ENCODE measurements at places on chromosomes 4 and X.

DNA sequence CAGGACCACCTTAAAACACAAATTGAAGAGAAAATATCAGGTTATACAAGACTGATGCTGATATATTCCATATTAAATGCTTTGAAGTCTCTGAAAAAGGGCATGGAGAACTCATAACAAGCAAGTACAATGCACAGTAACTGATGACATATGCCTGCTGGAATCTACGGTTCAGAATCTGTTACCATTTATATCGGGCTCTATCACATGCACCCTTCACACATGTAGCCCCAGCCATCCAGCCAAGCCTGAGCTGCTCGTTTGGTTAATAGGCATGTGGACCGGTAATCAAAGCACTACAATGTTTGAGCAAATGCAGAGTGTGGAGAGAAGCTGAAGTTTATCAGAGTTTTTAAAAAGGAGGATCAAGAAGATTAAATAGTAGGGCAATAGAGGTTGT lies 11.8 kb downstream of the COMMD8 start:
- no peak for DNase-seq
- H3K27me3 ChIP-seq: no peaks in the 10 kb centered on the region
- H3K4me3 ChIP-seq: no peak overlapping the region
- no peaks in the 10 kb centered on the region for H3K4me1 ChIP-seq

- DNase-seq: no peak
- H3K27ac ChIP-seq: no peak overlapping the region
- H3K4me1 ChIP-seq: no peaks in the 10 kb centered on the region
- no peaks in the 10 kb centered on the region for H3K27me3 ChIP-seq
- H3K4me3 ChIP-seq: no peak overlapping the region
Measured at GRCh38 chrX:30302956-30303355, 6.2 kb downstream of the NR0B1 start.

- no peak overlapping the region for H3K27ac ChIP-seq
- no peaks in the 10 kb centered on the region for H3K27me3 ChIP-seq
- H3K4me1 ChIP-seq: no peaks in the 10 kb centered on the region
- no peaks in the 10 kb centered on the region for H3K36me3 ChIP-seq
- DNase-seq: no peak
Measured at GRCh38 chr4:162727232-162727631, 439.5 kb downstream of the NAF1 start.

DNA sequence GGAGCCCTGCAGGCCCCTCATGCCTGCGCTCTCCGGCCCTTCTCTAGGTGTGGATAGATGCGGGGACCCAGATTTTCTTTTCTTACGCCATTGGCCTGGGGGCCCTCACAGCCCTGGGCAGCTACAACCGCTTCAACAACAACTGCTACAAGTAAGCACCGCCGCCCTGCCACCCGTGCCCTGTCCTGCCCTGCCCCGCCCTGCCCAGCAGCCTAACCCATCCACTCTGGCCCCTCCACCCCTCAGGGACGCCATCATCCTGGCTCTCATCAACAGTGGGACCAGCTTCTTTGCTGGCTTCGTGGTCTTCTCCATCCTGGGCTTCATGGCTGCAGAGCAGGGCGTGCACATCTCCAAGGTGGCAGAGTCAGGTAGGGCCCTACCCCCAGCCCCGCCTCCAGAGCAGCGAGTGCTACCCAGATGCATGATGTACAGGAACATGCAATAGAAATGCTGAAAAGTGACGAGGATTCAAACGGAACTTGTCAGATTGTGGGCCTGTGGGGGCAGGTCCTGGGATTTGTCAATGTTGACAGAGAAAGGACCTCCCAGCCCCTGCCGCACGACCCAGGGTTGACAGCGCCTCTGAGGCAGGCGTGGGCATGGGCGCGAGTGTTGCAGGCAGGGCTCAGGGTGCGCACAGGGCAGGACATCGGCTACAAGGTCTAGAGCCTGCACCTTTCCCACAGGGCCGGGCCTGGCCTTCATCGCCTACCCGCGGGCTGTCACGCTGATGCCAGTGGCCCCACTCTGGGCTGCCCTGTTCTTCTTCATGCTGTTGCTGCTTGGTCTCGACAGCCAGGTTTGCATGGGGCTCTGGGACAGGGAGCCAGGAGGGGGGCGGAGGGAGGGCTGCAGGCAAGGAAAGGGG lies 5.7 kb downstream of the SLC6A8 start:
- H3K27me3 ChIP-seq: no peaks in the 10 kb centered on the region
- peaks cover 4% of the 10 kb centered on the region for H3K36me3 ChIP-seq
- DNase-seq: no peak
- H3K4me1 ChIP-seq: no peaks in the 10 kb centered on the region
- no peak overlapping the region for H3K4me3 ChIP-seq
- no peak overlapping the region for H3K27ac ChIP-seq

- no peaks in the 10 kb centered on the region for H3K4me1 ChIP-seq
- no peak for DNase-seq
- no peak overlapping the region for H3K27ac ChIP-seq
- H3K4me3 ChIP-seq: no peak overlapping the region
Measured at GRCh38 chr4:19623866-19624265, 627.8 kb upstream of the SLIT2 start.

- no peaks in the 10 kb centered on the region for H3K4me1 ChIP-seq
- no peak for DNase-seq
- H3K36me3 ChIP-seq: no peaks in the 10 kb centered on the region
Measured at GRCh38 chr4:44931720-44932119, 205.4 kb upstream of the GNPDA2 start.

DNA sequence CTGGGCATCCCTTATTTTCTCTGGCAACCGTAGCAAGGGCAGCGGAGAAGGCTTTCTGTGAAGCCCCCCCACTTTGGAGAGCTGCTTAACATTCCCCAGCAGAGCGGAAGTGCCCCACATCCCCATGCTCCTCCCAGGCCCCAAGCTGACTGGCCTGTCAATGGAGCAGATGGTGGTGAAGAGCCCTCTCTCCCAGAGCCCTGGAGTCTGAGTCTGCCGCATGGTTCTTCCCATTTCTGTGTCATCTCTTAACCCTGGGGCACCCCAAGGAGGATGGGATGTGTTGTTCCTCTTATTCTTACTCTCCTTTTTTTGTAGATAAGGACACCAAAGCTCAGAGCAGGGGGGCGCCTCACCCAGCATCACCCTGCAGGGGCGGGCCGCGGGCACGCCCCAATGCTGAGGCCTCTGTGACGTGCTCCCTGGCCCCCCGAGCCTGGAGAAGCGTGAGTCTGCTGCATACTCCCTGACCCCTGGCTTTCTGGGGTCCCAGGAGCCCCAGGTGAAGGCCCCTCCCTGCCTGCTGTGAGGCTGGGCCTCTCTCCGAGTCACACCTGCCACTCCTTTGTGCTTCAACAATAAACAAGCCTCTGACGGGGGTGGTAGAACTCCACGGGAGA lies 35.9 kb downstream of the ADRA2C start:
- H3K27me3 ChIP-seq: no peaks in the 10 kb centered on the region
- no peaks in the 10 kb centered on the region for H3K36me3 ChIP-seq
- H3K4me3 ChIP-seq: no peak overlapping the region

- H3K4me1 ChIP-seq: no peaks in the 10 kb centered on the region
- no peak overlapping the region for H3K4me3 ChIP-seq
- no peaks in the 10 kb centered on the region for H3K36me3 ChIP-seq
- DNase-seq: no peak
Measured at GRCh38 chrX:123274796-123275195, 90.7 kb downstream of the GRIA3 start.

DNA sequence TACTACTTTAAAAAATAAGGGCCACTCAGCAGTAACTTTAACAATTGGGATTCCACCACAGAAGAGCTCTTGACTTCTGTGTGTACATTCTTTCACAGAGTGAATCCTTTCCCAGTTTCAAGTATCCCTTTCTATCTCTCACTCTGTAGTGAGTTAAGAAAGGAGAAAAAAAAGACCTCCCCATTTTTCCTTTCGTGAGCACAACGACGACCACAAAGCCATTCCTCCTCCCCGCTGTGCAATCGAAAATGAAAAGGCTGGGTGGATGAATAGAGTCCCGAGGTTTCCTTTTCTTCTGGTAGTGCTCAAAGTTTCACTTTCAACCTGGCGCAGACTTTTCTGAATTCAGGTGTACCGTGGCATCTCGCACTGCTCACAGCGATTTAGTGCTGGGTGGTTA lies 58.0 kb downstream of the TAB3 start:
- no peak overlapping the region for H3K27ac ChIP-seq
- no peaks in the 10 kb centered on the region for H3K4me1 ChIP-seq
- no peak overlapping the region for H3K4me3 ChIP-seq
- H3K36me3 ChIP-seq: peaks cover 8% of the 10 kb centered on the region

GRCh38 chrX:97494756-97495372 lies 611.2 kb downstream of the RPA4 start:
- H3K4me3 ChIP-seq: no peak overlapping the region
- DNase-seq: no peak
- H3K27ac ChIP-seq: no peak overlapping the region
- no peaks in the 10 kb centered on the region for H3K4me1 ChIP-seq

DNA sequence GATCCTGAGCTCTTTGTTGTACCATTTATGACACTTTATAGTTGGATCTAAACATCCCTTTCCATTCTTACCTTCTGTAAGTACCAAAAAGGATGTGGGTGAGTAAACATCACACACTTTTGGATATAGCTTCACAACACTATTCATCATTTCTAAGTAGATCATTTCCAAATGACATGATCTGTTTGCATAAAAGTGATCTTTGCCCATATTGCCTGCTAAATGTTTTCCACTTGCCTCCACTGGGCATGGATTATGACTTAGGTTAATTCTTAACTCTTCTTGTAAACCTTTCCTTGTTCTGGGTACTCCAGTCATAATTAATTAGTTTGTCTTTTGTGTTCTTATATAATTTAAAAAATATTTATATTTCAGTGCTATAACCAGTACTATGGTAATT lies 244.9 kb upstream of the AGA start:
- H3K36me3 ChIP-seq: no peaks in the 10 kb centered on the region
- DNase-seq: no peak
- H3K4me1 ChIP-seq: no peaks in the 10 kb centered on the region
- H3K27me3 ChIP-seq: no peaks in the 10 kb centered on the region

- H3K36me3 ChIP-seq: no peaks in the 10 kb centered on the region
- H3K4me3 ChIP-seq: no peak overlapping the region
- H3K27me3 ChIP-seq: no peaks in the 10 kb centered on the region
- no peak overlapping the region for H3K27ac ChIP-seq
- DNase-seq: no peak
Measured at GRCh38 chr4:123709336-123709735, 312.7 kb downstream of the SPRY1 start.

DNA sequence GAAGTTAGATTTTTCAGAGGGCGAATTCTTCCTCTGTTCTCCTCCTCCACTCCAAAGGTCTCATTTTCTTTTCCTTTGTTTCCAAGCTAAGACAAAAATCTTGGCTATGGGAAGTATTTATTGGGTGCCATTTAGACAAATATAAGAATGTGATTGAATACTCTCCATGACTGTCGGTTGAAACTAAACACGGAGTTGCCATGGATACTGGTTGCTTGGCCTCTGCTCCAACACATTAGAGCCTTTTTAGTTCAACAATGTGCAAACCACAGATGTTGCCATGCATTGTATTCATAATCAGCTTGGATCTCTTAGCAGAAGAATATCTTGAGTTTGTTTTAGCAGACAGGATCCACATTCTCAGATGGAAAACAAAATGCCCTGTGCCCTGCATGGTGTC lies 366.5 kb upstream of the LCORL start:
- H3K27me3 ChIP-seq: no peaks in the 10 kb centered on the region
- H3K27ac ChIP-seq: no peak overlapping the region
- no peak for DNase-seq
- H3K36me3 ChIP-seq: no peaks in the 10 kb centered on the region
- H3K4me3 ChIP-seq: no peak overlapping the region
- H3K4me1 ChIP-seq: no peaks in the 10 kb centered on the region

DNA sequence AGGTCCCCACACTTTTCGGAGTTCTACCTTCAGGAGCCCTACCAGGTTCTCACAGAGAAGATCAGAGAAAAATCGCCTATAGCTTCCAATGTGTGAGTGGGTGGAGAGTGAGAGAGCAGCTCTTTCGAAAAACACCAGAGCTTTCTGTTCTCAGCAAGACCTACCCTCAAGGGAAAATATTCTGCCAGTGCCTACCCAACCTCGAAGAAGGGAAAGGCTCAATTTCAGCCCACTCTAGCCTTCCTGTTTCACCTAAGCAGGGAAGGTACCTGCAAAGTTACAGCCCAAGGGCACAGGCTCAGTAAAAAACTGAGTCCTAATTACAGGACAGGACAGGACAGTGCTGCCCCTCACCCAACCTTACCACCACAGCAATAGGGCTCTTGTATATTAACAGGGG lies 104.0 kb upstream of the WDR17 start:
- H3K4me3 ChIP-seq: no peak overlapping the region
- no peaks in the 10 kb centered on the region for H3K4me1 ChIP-seq

- no peak for DNase-seq
- H3K4me1 ChIP-seq: no peaks in the 10 kb centered on the region
- H3K4me3 ChIP-seq: no peak overlapping the region
- H3K27ac ChIP-seq: no peak overlapping the region
- H3K36me3 ChIP-seq: no peaks in the 10 kb centered on the region
Measured at GRCh38 chr4:28010577-28011240, 1150.1 kb downstream of the STIM2 start.

GRCh38 chr4:1336088-1336491 lies 10.9 kb upstream of the UVSSA start:
- H3K4me3 ChIP-seq: no peak overlapping the region
- H3K4me1 ChIP-seq: no peaks in the 10 kb centered on the region
- peaks cover 78% of the 10 kb centered on the region for H3K36me3 ChIP-seq
- H3K27me3 ChIP-seq: no peaks in the 10 kb centered on the region
- DNase-seq: no peak

GRCh38 chr4:82761229-82761628 lies 37.4 kb downstream of the SCD5 start:
- DNase-seq: peak; percentile 4
- H3K36me3 ChIP-seq: no peaks in the 10 kb centered on the region
- H3K27me3 ChIP-seq: no peaks in the 10 kb centered on the region

- H3K27ac ChIP-seq: no peak overlapping the region
- peaks cover 23% of the 10 kb centered on the region for H3K4me1 ChIP-seq
- peaks cover 6% of the 10 kb centered on the region for H3K36me3 ChIP-seq
Measured at GRCh38 chr4:143186649-143187048, 1.9 kb downstream of the USP38 start.

- no peak overlapping the region for H3K4me3 ChIP-seq
- no peaks in the 10 kb centered on the region for H3K27me3 ChIP-seq
- DNase-seq: no peak
- no peaks in the 10 kb centered on the region for H3K36me3 ChIP-seq
Measured at GRCh38 chr4:82515705-82516104, 46.1 kb downstream of the TMEM150C start.

DNA sequence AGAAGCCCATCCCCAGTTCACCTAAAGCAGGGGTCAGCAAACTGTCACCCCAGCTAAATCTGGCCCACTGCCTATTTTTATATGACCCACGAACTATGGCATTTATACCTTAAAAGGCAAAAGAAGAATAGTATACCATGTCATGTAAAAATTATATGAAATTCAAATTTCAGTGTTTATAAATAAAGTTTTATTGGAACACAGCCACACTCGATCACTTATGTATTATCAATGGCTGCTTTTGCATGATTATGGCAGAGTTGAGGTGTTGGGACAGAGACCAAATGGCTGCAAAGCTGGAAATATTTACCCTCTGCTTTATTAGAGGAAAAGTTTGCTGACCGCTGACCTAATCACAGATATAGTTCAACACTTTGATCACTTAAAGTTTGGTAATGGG lies 59.2 kb upstream of the GATB start:
- no peaks in the 10 kb centered on the region for H3K27me3 ChIP-seq
- H3K4me1 ChIP-seq: no peaks in the 10 kb centered on the region
- DNase-seq: no peak
- no peak overlapping the region for H3K27ac ChIP-seq
- no peak overlapping the region for H3K4me3 ChIP-seq
